ENCODE measurements at places on chromosomes 16 and 17. TPM values are rescaled to one million over a fixed set of nuclear protein-coding genes. Genes with fewer than 3 reads are reported as not detected.

GRCh38 chr16:69399361-69399760 is 13.6 kb upstream of the TERF2 start:
- no peak for DNase-seq

DNA sequence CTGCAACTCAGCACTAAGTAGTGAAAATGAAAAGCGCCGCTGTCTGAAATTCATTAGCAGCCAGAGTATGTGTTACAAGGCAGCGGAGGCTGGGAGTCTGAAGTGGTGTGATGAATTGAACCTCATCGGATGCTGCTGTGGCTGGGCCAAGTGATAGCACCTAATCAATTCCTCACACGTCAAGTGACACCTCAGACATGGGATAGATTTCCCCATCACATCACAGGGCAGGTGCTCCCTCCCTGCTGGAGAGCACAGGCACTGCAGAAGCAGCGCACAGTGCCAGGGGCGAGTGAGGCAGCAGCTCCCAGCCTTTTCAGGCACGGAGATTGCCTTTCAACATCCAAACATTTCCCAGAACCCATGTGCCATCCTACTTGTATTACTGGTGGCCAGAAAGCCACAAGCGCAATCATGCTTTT is 32.2 kb downstream of the DRC3 start:
- no peak for DNase-seq

GRCh38 chr16:24776501-24777220 is 47.2 kb downstream of the TNRC6A start:
- DNase-seq, result no peak

IGFALS gene
- polyA plus RNA-seq, result 4.2 TPM

DNA sequence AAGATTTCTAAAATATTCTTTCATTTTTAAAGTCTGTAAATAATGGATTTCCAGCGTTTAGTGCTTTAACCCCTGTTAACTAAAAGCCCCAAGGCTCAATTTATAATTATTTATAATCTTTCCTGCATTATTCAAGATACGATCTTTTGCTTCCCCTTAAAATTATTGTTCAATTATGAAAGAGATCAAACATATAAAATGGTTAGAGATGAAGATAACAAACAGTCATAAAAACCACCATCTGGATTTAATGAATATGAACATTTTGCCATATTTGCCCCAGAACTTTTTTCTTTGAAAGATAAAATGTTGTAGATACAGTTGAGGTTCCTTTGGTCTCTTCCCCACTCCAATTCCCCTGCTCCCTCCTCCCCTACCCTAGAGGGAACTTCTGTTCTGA is 17.6 kb downstream of the WWP2 start:
- DNase-seq, result no peak

MYH8 gene
- 48.7 TPM for polyA plus RNA-seq
